ENCODE measurements at places on chromosomes 2 and 18.

DNA sequence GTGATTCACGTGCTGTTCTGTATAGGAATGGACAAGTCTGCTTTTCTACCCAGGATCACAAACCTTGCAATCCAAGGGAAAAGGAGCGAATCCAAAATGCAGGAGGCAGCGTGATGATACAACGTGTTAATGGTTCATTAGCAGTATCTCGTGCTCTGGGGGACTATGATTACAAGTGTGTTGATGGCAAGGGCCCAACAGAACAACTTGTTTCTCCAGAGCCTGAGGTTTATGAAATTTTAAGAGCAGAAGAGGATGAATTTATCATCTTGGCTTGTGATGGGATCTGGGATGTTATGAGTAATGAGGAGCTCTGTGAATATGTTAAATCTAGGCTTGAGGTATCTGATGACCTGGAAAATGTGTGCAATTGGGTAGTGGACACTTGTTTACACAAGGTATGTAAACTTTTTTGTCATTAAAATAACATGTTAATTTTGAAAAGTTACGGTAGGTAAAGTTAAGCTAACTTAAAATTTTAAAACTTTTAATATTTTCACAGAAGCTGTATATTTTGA lies 33.0 kb downstream of the PPM1B start:
- no peak overlapping the region for H3K4me3 ChIP-seq
- no peaks in the 10 kb centered on the region for H3K27me3 ChIP-seq
- no peak for DNase-seq

- H3K4me1 ChIP-seq, result peaks cover 29% of the 10 kb centered on the region
- H3K27ac ChIP-seq, result peak overlapping the region; percentile 57
- no peaks in the 10 kb centered on the region for H3K27me3 ChIP-seq
- H3K4me3 ChIP-seq, result no peak overlapping the region
- no peaks in the 10 kb centered on the region for H3K36me3 ChIP-seq
- DNase-seq, result no peak
Measured at GRCh38 chr2:69933839-69934613, 19.1 kb downstream of the MXD1 start.

DNA sequence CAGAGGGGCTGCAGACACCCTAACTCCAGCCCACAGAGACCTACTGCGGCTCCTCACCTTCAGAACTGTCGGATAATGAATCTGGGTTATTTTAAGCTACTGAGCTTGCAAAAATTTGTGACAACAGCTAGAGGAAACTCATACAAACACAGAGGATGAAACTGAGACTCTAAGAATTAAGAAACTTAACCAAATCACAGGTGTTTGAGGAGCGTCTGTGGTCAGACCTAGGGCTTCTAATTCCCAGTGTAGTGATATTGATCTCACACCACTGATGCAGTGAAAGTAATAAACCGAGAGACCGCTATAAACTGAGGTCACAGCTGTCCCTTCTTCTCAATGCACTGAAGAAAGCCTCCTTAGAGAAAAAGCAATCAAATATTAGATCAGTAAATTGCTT lies 110.1 kb downstream of the RGPD3 start:
- no peak overlapping the region for H3K4me3 ChIP-seq
- DNase-seq, result peak; percentile 96
- H3K36me3 ChIP-seq, result no peaks in the 10 kb centered on the region
- H3K27ac ChIP-seq, result no peak overlapping the region
- peaks cover 87% of the 10 kb centered on the region for H3K27me3 ChIP-seq

DNA sequence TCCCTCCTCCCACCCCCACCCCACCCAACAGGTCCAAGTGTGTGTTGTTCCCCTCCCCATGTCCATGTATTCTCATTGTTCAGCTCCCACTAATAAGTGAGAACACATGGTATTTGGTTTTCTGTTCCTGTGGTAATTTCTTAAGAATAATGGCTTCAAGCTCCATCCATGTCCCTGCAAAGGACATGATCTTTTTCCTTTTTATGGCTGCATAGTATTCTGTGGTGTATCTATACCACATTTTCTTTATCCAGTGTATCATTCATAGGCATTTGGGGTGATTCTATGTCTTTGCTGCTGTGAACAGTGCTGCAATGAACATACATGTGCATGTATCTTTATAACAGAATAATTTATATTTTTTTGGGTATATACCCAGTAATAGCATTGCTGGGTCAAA lies 12.3 kb upstream of the ASAP2 start:
- no peak for DNase-seq
- no peaks in the 10 kb centered on the region for H3K36me3 ChIP-seq
- no peak overlapping the region for H3K27ac ChIP-seq
- no peak overlapping the region for H3K4me3 ChIP-seq

- no peaks in the 10 kb centered on the region for H3K4me1 ChIP-seq
- H3K4me3 ChIP-seq, result no peak overlapping the region
- no peaks in the 10 kb centered on the region for H3K36me3 ChIP-seq
- DNase-seq, result no peak
Measured at GRCh38 chr2:18777250-18777812, 188.0 kb upstream of the NT5C1B start.

DNA sequence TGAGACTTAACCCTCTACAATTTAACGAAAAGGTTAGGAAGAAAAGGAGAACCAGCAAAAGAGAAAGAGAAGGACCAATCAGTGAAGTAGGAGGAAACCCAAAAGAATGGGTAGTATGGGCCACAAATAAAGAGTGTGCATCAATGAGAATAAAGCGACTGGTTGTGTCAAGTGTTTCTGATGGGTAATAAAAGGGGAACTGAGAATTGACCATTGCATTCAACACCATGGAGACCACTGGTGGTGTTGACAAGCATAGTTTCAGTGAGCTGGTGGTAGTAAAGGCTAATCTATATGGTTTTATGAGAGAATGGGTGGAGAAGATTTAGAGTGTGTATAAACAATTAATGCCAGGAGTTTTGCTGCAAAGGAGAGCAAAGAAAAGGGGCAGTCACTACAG lies 75.4 kb downstream of the CSRNP3 start:
- DNase-seq, result peak; percentile 30
- H3K27ac ChIP-seq, result peak overlapping the region; percentile 6
- H3K36me3 ChIP-seq, result no peaks in the 10 kb centered on the region
- no peaks in the 10 kb centered on the region for H3K27me3 ChIP-seq

GRCh38 chr2:200476836-200477235 lies 33.0 kb downstream of the KCTD18 start:
- no peak overlapping the region for H3K27ac ChIP-seq
- DNase-seq, result no peak
- no peaks in the 10 kb centered on the region for H3K27me3 ChIP-seq
- 0 out of 2 replicates have a peak, but pooled peaks cover 5% of the 10 kb centered on the region for H3K36me3 ChIP-seq
- H3K4me1 ChIP-seq, result peaks cover 17% of the 10 kb centered on the region

GRCh38 chr2:112153179-112153490 lies 14.9 kb downstream of the FBLN7 start:
- DNase-seq, result no peak
- no peak overlapping the region for H3K4me3 ChIP-seq
- no peaks in the 10 kb centered on the region for H3K4me1 ChIP-seq
- H3K27me3 ChIP-seq, result no peaks in the 10 kb centered on the region
- H3K36me3 ChIP-seq, result no peaks in the 10 kb centered on the region

DNA sequence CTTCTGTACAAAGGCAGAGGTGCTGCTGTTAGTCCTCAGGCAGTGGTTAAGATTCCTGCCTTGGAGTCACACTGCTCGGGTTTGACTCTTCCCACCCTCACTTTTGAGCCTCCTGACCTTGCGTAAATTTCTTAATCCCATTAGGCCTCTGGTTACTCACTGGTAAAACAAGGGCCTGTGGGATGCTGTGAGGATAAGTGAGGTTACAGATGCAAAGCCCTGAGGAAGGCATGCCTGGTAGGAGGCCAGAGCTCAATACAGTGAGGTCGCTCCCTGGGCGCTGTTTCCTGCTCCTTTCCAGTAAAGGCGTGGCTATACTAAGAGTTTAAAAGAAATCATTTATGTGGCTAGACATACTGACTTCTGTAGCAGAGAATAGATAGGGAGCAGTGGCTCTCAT lies 127.5 kb upstream of the TMEM200C start:
- DNase-seq, result no peak
- H3K27me3 ChIP-seq, result no peaks in the 10 kb centered on the region
- H3K27ac ChIP-seq, result no peak overlapping the region
- H3K4me3 ChIP-seq, result no peak overlapping the region

GRCh38 chr2:27655155-27655951 lies 8.1 kb downstream of the SUPT7L start:
- no peak for DNase-seq
- no peaks in the 10 kb centered on the region for H3K27me3 ChIP-seq
- no peaks in the 10 kb centered on the region for H3K4me1 ChIP-seq
- H3K4me3 ChIP-seq, result no peak overlapping the region
- 0 out of 2 replicates have a peak, but pooled peaks cover 12% of the 10 kb centered on the region for H3K36me3 ChIP-seq
- H3K27ac ChIP-seq, result no peak overlapping the region

DNA sequence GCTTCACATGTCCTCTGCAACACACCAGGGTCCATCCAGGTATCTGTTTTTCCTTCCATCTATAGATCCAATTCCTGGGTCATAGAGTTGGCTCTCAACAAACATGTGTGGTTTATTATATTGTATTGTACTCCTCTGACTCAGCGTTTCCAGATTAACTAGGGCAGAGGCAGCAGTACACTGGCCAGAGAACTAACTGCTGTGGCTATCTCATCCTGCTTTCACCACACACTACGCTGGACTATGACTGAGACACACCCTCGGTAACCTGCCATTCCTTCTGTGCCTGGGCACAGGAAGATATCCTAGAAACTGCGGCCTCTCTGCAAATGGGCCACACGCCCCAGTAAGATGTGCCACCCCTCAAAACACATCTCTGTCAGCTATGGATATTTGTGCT lies 159.8 kb upstream of the STK17B start:
- no peak overlapping the region for H3K4me3 ChIP-seq
- 0 out of 2 replicates have a peak, but pooled peaks cover 2% of the 10 kb centered on the region for H3K4me1 ChIP-seq
- no peak overlapping the region for H3K27ac ChIP-seq
- H3K27me3 ChIP-seq, result no peaks in the 10 kb centered on the region
- H3K36me3 ChIP-seq, result no peaks in the 10 kb centered on the region
- DNase-seq, result no peak

DNA sequence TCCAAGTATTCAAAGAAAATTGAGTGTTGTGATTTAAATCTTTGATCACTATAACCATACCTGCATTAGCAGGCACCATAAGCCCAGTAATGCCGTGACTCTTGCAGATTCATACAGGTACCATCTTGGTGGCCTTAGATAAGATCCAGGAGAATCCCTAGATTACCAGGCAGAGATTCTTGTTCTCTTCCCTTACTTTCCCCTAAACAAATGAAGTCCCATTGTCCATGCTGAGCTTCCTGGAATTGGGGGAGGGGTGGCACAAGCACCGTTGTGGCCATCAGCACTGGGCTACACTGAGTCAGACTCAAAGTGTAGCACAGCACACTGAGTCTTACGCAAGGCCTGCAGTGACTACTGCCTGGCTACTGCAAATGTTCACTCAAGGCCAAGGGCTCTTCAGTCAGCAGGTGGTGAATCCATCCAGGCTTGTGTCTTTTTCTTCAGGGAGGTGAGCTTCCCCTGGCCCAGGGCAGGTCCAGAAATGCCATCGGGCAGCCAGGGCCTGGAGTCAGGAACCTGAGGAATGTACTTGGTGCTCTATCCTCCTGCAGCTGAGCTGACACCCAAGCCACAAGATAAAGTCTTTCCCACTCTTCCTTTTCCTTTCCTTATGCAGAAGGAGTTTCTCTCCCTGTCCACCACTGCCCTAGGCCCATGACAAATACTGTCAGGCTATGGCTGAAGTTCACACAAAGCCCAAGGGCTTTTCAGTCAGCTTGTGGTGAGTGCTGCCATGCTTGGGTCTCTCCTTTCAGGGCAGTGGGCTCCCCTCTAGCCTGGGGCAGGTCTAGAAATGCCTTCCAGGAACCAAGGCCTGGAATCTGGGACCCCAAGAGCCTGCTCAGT lies 52.6 kb downstream of the CD28 start:
- no peaks in the 10 kb centered on the region for H3K27me3 ChIP-seq

- no peaks in the 10 kb centered on the region for H3K36me3 ChIP-seq
- DNase-seq, result no peak
Measured at GRCh38 chr2:39243469-39244123, at the start of gene CDKL4. Gene CDKL4, minus strand, starts transcription at chr2:39243970.

- H3K4me3 ChIP-seq, result no peak overlapping the region
- H3K27me3 ChIP-seq, result no peaks in the 10 kb centered on the region
- H3K27ac ChIP-seq, result no peak overlapping the region
- no peaks in the 10 kb centered on the region for H3K4me1 ChIP-seq
- H3K36me3 ChIP-seq, result no peaks in the 10 kb centered on the region
- DNase-seq, result no peak
Measured at GRCh38 chr2:20382965-20383810, 32.5 kb upstream of the PUM2 start.

DNA sequence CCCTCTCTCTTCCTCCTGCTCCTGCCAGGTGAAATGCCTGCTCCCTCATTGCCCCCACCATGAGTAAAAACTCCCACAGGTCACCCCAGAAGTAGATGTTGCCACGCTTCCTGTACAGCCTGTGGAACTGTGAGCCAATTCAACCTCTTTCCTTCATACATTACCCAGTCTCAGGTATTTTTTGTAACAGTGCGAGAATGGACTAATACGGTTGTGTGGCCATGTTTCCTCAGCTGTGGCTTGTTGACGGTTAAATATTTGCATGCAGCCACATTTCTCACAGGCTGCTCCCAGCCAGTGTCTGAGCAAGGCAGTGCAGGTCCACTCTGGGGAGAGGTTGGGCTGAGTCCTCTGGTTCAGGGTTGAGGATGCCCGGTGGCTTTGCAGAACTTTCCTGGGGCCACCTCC lies 27.8 kb upstream of the COPS8 start:
- peak overlapping the region; percentile 52 for H3K4me3 ChIP-seq
- peaks cover 33% of the 10 kb centered on the region for H3K4me1 ChIP-seq

- H3K27me3 ChIP-seq, result no peaks in the 10 kb centered on the region
- H3K4me3 ChIP-seq, result no peak overlapping the region
Measured at GRCh38 chr2:159119652-159120257, 151.3 kb downstream of the TANC1 start.

DNA sequence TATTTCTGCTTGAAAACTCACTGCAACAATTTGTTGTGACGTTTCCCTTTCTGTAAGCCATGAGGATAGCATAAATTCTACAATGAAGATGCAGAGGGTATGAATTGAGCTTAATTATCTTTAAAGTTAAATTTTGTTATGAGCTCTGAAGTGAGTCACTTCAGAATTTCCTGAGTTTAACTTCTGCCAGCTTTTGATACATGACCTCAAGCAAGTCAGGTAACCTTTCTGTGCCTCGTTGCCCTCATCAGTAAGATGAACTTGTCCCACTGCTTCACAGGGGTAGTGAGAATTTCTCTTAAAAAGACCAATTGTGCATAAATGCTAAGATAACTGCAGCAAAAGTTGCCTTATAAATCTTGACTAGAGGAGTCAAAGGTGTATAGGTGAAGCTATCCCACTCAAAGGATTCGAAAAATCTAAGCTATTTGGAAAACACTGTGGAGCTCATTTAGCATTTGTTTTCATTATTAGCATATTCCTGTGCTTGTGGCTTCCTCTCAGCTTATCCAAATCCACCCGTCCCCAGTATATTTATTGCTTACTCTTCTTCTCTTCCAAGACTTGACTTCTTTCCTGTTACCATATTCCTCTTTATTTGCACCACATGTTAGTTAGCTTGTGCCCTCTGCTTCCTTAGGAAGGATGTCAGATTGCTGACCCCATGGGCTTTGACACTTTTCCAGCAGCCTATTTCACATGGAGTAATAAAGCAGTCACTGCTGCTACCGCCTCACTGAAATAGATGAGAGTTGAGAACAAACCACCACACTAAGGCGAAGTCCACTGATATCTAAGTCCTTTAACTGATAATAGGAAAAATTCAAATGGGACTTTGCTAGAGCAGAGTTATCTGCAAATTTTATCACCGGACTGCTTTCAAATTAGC lies 428.6 kb downstream of the ERBB4 start:
- H3K27ac ChIP-seq, result no peak overlapping the region
- no peaks in the 10 kb centered on the region for H3K27me3 ChIP-seq
- H3K36me3 ChIP-seq, result no peaks in the 10 kb centered on the region
